ENCODE measurements at places on chromosomes 1 and 21. TPM values are rescaled to one million over a fixed set of nuclear protein-coding genes. Genes with fewer than 3 reads are reported as not detected.

FGGY gene
- total RNA-seq: 36.4 TPM

- DNase-seq: no peak
These were observed 61.1 kb downstream of the HNRNPR start for GRCh38 chr1:23282957-23283356.

DNA sequence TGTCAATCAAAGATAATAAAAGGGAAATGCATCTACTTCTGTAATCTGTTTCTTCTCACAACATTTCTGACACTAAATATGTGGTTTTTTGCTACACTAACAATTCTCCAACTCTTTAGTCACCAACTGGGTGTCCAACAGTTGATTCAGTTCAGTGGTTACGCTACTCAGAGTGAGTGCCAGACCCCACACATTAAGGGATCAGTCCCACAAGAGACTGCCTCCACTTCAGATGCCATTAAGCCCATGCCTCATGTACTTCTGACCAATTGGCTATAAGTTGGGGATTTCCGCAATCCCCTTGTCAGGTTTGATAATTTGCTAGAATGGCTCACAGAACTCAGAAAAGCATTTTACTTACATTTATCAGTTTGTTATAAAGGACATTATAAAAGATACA lies 28.4 kb downstream of the RNF2 start:
- no peak for DNase-seq

- DNase-seq: peak; percentile 30
These were observed 47.6 kb downstream of the PKN2 start for GRCh38 chr1:88731475-88732269.

All from mucosa of gallbladder (tissue), 1 donor.